ENCODE measurements at places on chromosomes 2 and 18. TPM values are rescaled to one million over a fixed set of nuclear protein-coding genes. Genes with fewer than 3 reads are reported as not detected.

- no peak for DNase-seq
Observed at GRCh38 chr2:161122772-161123530, 37.3 kb upstream of the TANK start.

DNA sequence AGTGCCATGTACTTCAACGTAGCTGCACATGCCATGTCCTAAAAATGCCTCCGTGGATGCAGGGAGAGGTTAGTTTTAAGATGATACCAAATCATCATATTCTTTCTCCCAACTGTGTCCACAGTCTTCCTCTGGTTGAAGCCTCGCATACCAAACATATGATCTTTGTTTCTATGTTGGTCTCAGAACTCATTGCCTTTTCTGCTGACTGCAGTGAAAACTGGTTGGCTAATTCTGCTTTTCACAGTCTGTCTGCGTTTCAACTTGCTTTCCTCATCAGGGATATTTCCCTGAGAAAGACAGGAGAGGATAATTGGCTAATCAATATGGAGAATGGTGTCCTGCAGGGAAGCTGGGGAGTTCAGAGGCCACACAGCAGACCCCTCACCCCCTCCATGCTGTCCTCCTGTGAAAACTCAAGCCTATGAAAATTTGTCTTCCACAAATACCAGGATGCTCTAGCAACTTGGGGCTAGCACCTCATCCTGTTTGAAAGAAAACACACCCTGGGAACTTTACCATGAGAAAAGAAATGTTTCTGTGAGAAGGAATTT is 192.2 kb upstream of the PXDN start:
- no peak for DNase-seq

PDE11A gene
- not detected for total RNA-seq

DNA sequence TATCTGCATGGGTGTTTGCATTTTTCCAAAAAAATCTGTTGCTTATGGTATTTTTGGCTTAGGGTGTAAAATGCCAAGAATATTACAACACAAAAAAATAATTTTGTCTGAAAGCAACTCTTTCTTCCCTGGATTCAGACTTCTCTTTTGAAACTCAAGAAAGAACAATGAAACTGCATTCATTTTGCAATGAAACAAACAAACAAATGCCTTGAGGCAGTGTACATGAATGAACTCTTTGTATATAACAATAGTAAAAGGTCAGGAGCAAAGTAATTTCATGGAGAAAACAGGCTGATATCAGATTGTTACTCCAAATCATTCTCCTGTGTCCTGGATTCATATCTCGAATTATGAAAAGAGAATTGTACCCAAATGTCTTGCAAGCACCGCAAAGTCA is 301.6 kb upstream of the CDH20 start:
- DNase-seq, result no peak

DNA sequence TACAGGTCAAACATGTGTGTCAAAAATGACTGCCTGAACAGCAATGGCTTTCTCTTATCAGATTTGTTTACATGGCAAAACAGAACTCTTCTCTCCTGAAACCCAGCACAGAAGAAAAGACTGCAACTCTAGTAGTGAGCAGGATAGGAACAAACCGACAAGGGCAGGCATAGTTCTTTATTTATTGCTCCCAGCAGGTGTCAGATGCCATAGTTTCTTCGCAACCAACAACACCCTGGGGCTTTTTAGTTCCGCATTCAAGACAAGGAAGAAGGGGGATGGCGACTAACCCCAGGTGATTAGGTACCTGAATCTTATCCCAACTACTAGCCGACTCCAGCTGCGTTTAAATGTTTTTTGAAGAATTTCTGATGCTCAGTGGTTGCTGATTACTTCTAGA is 367.5 kb upstream of the FIGN start:
- DNase-seq, result no peak

- DNase-seq, result no peak
Observed at GRCh38 chr18:59724103-59724502, 26.9 kb upstream of the CCBE1 start.

Data from activated T-helper 2 cell treated with anti-CD3 and anti-CD28 coated beads, Interferon-gamma antibody, Interleukin-2, Interleukin-4, amounts not matched to agents 10 μg/mL and 5 μg/mL and 100 μg/mL, durations not matched to agents 14 hours and 24 hours and 36 hours (primary cell).